NCI-H187 (cell line): ENCODE measurements at places on chromosomes 2 and 18.

GRCh38 chr2:120140866-120141265 lies 82.3 kb downstream of the TMEM185B start:
- DNase-seq: no peak

DNA sequence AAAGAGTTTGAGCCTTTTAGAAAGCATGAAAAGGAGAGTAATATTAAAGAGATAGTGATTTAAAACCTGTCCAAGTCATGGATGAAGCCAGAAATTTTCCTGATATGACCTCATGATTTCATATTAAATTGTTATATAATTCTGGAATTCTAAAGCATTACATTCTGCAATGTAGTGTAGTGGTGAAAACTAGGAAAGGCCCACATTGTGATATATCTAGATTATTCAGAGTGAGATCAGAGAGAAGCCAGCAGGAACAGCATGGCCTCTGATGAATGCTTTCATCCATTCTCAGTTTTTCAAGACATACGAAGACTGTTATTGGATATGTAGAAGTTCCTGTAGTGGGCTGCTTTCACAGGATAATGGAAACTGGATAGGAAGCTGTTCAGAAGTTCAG lies 98.8 kb downstream of the LCLAT1 start:
- DNase-seq: no peak

- no peak for DNase-seq
Observed at GRCh38 chr2:219632760-219633105, 5.3 kb downstream of the SLC4A3 start.

- no peak for DNase-seq
Observed at GRCh38 chr2:47520825-47521665, 118.1 kb downstream of the MSH2 start.

GRCh38 chr18:23757437-23757733 lies 68.1 kb downstream of the LAMA3 start:
- DNase-seq: no peak

GRCh38 chr2:12212841-12213597 lies 466.6 kb downstream of the LPIN1 start:
- no peak for DNase-seq

GRCh38 chr2:212970132-212970531 lies 181.3 kb downstream of the IKZF2 start:
- DNase-seq: no peak

DNA sequence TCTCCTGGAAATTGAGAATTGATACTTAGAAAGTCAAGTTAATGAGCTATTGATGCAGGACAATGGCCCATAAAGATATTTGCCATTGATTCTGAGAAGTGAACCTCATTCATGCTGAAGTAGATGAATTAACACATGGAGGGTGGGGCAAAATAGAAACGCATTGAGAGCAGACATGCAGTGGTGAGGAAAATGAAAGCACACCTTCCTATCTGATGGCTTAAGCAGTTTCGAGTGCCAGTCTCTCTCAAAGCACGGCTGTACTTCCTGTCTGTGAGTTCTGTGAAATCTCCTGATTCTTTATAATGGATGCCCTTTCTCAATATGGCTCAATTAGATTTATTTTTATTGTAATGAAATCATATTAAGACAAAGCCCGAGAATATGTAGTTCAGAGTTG lies 247.0 kb downstream of the TMX3 start:
- DNase-seq: no peak

DNA sequence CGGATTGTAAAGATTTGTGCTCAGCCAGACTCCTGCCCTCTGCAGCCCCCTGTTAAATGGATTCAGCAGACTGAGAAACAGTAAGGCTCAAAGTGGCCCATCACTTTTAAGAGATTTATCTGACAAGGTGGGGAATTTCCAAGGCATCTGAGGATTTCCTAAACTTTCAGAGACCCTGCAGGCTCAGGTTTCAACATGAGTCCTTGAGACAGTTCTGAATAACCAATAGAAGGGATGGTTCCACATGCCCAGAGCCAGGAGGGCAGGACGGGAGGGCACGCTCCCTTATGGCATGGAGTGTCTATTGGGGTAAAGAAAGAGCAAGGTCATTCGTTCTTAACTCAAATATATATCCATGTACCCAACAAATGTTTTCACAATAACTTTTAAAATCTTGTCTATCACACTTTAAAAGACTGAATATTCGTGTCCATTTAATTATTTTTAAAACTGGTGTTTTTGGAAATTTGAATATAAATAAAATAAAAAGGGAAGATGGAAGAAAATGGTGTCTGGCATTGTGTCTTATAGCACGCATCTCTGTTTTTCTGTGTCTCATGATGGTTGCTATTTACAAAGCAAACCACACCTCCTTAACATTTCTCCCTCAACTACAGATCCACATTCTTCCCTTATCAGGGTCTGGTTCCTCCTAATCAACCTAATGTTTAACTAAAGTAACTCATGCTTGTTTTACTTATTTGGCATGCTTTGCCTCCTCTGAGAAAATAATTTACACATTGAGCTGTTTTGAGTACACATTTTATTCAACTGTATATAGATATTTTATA lies 56.0 kb upstream of the DSG1 start:
- DNase-seq: no peak
